SK-MEL-5 (cell line): ENCODE measurements at places on chromosomes 11 and 22. TPM values are rescaled to one million over a fixed set of nuclear protein-coding genes. Genes with fewer than 3 reads are reported as not detected.

- DNase-seq: peak; percentile 12
These were observed 126.1 kb downstream of the BRD1 start for GRCh38 chr22:49701380-49702067.

GRCh38 chr22:23193882-23194281 lies 13.6 kb downstream of the BCR start:
- no peak for DNase-seq

DNA sequence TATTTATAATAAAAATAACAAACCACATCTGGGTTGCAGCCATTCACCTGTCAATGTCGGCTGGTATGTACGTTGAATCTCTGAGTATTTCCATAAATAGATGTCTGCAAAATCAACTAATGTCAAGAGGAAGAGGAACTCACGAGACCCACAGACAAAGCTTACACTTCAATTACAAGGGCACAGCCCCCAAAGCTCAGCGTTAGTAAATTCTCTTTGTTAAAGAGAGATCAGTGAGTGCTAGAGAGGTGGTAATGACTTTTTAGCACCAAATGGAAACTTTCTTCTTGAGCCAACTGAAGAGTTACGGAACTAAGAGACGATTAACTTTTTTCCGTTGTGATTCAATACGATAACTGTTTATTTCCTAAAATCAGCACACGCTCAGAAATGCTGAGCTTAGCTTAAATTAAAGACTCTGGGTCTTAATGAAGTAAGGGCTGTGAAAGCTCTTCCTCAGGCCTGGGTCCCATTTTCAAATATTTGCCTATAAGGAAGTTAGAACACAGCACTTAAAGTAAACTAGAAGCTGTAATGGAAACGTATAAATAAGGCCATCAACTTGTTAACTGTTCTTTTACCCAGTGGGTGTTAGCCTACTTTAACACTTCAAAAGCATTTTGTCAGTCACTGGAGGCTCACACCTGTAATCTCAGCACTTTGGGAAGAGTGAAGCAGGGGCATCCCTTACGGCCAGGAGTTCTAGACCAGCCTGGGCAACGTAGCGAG lies 22.8 kb upstream of the TFIP11 start:
- no peak for DNase-seq

DNA sequence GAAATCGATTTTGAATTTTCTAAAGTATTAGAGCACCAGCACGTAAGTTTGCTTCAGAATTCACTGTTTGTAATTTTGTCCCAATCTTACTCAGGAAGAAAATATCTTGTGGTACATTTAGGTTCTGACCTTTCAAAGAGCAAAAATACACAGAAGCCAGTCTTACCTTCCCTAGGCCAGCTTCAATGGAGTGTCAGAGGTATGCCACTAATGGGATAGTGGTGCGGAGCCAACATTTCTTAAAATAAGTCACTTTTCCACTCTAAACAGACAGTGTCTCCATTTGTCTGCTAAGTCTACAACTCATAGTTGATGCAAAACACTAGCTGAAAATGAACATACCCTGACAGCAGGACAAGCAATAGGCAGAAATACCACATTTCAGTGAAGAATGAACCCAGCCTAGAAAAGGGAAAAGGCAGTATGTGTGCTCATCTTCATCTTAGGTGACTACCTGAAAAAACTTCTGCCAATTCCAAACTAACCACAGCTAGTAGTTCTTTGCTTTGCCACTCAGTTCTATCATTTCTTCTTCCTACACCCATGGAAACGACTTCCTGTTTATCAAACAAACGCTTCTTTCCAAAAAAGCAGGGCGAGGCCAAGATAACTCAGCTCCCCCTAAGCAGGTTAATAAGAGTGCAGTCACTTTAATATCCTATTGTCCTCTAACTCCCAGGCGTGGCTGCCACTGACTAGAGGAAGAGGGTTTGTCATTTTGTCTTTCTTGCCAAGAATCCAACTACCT lies 94.0 kb upstream of the APOA1 start:
- DNase-seq: no peak

DNA sequence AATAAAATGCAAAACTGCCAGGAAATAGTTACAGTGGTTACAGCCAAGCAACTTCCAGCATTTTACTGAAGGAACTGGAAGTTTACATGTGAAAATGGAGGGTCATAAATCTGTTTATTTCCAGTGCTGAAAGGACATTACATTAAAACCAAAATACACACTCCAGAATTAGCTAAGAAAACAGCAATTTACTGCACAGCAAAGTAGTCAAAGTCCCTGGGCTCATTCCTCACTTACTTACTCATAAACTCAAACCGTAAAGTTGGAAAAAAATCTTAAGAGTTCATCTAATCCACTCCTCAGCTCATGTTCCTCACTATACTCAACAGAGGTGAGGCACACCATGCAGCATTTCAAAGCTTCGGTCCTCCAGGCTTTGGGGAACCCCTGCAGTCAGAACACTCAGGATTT lies 17.4 kb downstream of the CTSC start:
- no peak for DNase-seq

DNA sequence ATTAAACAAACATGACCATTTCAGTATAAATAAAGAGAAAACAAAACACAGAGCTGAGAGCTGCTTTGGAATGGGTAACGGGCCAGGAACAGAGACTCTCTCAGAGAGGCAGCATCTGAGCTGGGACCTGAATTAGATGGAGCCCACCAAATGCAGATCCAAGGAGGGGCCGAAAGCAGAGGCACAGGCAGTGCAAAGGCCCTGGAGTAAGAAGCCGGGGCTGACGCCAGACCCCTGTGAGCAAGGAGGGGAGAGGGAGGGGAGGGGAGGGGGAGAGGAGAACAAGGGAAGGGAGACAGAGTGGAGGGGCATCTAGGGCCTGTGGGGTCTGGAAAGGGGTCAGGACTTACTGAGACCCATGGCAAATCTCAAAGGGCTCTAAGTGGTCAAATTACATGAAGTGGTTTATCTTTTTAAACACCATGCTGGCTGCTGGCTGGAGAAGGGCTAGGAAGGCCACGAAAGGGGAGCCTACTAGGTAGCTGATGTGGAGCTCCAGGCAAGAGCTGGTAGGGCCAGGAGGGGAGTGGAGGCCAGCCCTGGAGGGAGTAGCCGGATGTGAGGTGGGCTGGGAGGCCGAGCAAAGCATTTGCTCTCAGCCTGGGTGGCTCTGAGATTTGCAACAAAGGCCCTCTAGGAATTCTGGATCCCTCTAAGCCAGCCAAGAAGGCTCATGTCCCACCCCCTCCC lies 3.2 kb downstream of the OSBPL5 start:
- no peak for DNase-seq

The SSTR3 gene
- not detected in 2 replicates for total RNA-seq

The DTX4 gene
- 0.67 and 0.95 TPM in 2 replicates for total RNA-seq

DNA sequence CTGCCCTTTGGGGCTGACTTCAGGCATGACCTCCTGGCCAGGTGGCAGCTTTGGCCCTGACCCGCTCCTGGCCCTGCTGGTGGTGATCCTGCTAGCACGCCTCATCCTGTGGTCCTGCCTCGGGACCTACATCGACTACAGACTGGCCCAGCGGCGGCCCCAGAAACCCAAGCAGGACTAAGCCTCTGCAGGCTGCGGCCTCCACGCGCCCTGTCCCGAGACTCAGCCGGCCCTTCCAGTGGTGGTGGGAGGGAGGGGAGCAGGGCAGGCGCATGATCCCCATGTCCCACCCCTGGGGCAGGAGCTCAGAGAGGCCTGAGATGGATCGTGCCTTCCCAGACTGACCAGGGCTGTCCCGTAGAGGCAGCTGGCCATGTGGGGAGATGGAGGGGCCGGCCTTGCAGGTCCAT lies 2.1 kb downstream of the SMIM38 start:
- DNase-seq: no peak

- DNase-seq: no peak
These were observed 54.4 kb downstream of the NARS2 start for GRCh38 chr11:78520230-78520629.

The APOA4 gene
- total RNA-seq: not detected in 2 replicates

The TCN1 gene
- 219 and 227 TPM in 2 replicates for total RNA-seq

GRCh38 chr11:45106440-45106839 lies 40.0 kb upstream of the PRDM11 start:
- no peak for DNase-seq

DNA sequence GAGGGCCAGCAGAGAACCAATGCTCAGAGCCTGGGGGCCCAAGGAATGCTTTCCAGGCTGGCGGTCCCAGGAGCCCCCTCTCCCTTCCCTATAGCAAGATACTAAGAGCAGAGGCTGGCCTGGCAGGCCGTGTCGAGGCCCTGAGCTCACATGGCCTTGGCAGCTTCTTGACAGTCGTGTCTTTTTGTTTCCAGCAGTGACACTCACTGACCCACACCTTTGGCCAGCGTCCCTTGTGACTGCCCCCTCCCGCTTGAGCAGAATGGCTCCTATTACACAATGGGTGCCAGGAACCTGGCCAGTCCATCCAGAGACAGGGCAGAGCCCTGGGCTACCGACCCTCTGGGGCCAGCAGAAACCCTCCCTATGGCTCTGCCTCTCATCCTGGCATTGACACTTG lies 6.4 kb upstream of the CCND1 start:
- DNase-seq: no peak

GRCh38 chr11:33525789-33526188 lies 174.8 kb downstream of the C11orf91 start:
- DNase-seq: no peak

GRCh38 chr11:22879630-22880029 lies 19.4 kb upstream of the CCDC179 start:
- DNase-seq: no peak

The OR8K1 gene
- not detected in 2 replicates for total RNA-seq

The TRIM21 gene
- total RNA-seq: 14.2 and 15.2 TPM in 2 replicates

The SDF2L1 gene
- 144 and 146 TPM in 2 replicates for total RNA-seq

The ACR gene
- not detected in 2 replicates for total RNA-seq

The CHRNA10 gene
- total RNA-seq: 0.05 and 0.16 TPM in 2 replicates

DNA sequence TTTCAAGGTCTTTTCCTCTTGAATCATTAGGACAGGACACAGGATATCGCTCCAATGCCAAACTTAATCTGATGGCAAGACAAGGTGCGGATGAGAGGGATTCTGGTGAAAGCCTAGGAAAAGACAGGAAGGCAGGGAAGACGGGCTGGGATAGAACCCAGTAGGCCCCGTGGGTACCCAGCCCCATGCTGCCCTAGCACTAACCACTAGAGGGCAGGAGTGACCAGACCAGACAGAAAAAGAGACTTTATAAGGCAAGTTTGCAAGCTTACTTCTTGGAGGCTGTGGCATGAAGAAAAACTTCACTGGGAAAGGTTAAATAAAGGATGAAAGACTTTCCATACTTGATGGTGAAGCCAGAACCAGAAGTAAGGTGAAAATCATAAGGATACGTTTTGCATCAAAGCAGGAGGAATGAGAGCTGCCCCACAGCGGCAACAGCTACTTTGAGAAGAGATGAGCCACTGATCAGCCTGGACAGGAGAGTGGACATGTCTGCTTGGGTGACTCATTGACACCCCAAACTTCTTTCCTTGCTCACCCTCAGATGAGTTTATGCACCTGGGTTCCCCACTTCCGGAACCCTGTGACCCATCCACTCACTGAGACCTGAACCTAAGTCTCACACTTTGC lies 39.8 kb downstream of the SYN3 start:
- peak; percentile 80 for DNase-seq

The GAL gene
- 0.29 TPM in 1 of 2 replicates, not detected in the other for total RNA-seq

- DNase-seq: no peak
These were observed 27.4 kb downstream of the SLC43A1 start for GRCh38 chr11:57487920-57488659.

The EXPH5 gene
- total RNA-seq: 0.27 and 0.71 TPM in 2 replicates

- no peak for DNase-seq
These were observed 16.0 kb downstream of the PLCB3 start for GRCh38 chr11:64267207-64267945.

The FAM181B gene
- total RNA-seq: 0.80 and 1.1 TPM in 2 replicates

- no peak for DNase-seq
These were observed 13.6 kb downstream of the RNF215 start for GRCh38 chr22:30373331-30374325.

- no peak for DNase-seq
These were observed 36.3 kb downstream of the BCR start for GRCh38 chr22:23216461-23217170.

- DNase-seq: no peak
These were observed 1029.1 kb downstream of the BRD1 start for GRCh38 chr22:48798281-48799226.

DNA sequence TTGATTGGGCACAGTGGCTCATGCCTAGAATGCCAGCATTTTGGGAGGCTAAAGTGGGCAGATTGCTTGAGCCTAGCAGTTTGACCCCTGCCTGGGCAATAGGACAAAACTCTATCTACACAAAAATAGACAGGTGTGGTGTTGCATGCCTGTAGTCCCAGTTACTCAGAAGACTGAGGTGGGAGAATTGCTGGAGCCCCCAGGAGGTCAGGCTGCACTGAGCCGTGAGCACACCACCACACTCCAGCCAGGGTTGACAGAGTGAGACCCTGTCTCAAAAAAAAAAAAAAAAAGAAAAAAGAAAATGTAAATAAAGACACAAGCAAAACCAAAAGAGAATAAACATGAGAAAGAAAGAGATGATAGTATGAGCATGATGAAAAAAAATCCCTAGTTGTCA lies 802.4 kb upstream of the ANO3 start:
- DNase-seq: no peak

DNA sequence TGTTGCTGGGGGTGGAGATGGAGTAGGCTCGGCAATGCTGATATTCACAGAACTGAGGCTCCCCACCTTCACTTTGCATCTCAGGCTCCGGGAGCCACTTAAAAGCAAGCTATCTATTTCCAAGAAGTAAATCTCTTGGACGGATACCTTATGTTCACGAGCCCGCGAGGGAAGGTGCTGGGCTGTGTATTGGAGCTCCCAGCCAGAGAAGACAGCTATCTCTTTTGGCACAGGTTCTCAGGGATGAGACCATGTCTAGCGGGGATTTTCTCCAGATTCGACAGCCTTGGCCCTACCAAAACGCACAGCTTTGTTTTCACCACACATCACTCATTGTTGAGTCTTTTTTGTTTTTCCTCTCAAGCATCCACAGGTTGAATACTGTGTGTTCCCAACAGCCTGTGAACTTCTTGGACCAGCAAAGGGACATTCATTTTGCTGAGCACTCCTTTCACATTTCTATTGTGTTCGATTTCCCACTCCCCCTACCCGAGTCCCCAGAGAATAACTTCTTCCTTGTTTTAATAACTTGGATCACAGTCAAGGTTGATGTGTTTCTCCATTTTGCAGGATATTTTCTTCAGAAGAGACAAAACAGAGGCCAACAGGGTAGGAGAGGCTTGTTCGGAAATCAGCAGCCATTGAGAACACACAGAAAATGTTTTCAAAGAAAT lies 23.3 kb downstream of the WT1 start:
- DNase-seq: no peak

The WNT11 gene
- total RNA-seq: 0.08 and 0.16 TPM in 2 replicates

The MMP10 gene
- not detected in 2 replicates for total RNA-seq

- peak; percentile 26 for DNase-seq
These were observed 162.8 kb downstream of the DSCAML1 start for GRCh38 chr11:117633976-117634755.

The STK33 gene
- total RNA-seq: not detected in 2 replicates
